ENCODE measurements at places on chromosomes 2 and 18. TPM values are rescaled to one million over a fixed set of nuclear protein-coding genes. Genes with fewer than 3 reads are reported as not detected.

DNA sequence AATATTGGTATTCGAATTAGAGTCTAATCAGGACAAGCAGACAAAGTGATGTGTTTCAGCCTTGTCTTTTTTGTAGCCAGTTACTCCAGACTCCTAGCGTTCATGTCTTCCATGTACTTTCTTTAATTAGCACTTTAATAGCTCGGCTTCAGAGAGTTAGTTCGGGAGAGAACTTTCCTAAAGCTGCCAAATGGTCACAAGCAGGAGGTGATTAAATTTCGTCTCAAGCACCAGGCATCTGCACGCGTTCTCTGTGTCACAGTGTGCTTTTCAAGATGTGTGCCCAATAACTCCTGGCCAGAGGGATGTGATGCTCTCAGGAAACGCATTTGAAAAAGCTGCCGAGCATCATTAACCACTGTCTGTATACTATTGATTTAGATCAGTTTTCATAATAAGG lies 790.8 kb downstream of the SOCS6 start:
- no peak for DNase-seq

DNA sequence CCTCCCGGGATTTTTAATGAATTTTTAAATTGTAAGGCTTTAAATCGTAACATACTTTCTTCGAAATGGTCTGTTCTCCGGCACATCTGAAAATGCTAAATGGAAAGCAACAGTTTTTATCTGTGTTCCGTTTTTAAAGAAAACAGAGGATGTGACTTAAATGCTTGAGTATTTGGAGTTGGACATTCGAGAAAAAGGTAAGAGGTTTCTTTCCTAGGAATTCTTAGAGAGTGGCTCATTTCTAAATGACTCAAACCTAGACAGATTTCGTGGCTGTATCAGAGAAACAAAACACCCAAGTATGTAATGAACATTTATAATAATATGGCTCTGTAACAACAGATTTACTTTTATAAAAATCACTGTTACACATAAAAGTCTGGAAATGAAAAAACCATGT lies 177.6 kb upstream of the CCDC68 start:
- no peak for DNase-seq

DNA sequence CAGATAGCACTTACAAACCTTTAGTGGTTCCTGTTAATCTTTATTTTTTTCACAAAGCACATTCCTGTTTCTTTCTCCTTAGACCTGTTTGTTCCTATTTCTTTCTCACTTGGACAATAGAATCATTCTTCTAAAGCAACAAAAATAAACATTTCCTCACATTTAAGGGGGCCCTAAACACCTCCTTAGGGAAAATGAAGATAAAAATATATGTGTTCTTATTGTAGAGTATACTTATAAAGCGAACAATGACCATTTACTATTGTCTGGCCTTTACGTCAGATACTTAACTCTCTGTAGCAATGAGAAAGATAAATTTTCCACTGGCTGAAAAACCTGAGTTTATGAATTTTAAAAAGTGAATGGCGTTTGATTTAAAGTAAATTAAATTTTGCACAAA lies 234.6 kb downstream of the TCF4 start:
- no peak for DNase-seq

GRCh38 chr18:33673689-33674088 lies 95.7 kb downstream of the ASXL3 start:
- DNase-seq, result no peak

DNA sequence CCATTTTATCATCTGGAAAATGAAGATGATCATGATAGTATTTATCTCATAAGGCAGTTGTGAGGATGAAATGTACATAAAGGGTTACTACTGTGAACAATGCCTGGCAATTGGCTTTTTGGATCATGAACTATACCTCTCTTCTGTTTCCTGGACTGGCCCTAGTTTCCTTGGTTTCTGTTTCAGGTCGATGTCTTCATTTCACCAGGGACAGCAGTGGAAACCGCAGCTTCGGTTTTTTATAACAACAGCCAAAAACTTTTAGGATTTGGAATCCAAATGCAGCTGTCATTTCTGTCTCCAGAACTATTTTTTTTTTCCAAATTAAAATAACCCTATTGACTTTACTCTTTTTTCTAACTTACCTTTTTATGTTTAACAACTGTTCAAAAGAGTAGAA lies 425.1 kb downstream of the RND3 start:
- no peak for DNase-seq

- no peak for DNase-seq
Measured at GRCh38 chr18:56508370-56509036, 129.9 kb downstream of the TXNL1 start.

DNA sequence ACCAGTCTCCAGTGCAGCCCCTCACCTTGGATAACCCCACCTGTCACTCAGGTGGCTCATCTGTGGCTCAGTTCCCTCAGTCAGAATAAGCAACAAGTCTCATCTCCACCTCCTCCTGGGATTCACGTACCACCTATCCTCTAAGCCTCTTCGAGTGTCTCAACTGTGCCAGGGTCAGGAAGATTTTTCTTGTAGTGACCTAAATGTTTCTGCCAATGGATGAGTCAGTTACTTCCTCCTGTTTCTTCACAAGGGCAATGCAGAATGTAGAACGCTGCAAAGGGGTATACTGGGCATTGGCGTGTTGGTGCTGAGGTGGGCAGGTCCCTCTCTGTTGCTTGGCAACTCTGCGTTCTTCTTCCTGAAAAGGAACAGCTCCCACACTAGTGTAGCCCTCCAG lies 213.3 kb upstream of the CXCR4 start:
- DNase-seq, result no peak

GRCh38 chr2:101638181-101638711 lies 59.3 kb upstream of the MAP4K4 start:
- DNase-seq, result no peak

- DNase-seq, result no peak
Measured at GRCh38 chr2:174336501-174337336, 2.0 kb downstream of the SP9 start.

DNA sequence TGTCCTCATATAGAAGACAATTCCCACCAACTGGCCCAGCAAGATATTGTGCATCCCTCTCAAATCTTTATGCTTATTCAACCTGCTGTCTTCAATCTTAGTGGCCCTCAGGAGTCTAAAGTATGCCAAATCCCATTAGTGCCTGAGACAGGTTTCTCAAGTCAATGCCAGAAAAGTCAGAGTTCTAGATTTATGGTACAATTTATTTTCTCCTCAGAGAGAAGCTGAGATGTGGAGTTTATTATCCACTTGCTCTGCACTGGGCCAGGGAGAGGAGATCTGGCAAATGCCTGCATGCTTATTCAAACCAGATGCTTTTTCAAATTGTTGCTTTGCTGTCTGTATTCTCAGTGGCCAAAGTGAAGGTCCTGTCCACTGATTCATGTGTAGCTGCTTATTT lies 825.2 kb downstream of the METTL4 start:
- DNase-seq, result no peak

DNA sequence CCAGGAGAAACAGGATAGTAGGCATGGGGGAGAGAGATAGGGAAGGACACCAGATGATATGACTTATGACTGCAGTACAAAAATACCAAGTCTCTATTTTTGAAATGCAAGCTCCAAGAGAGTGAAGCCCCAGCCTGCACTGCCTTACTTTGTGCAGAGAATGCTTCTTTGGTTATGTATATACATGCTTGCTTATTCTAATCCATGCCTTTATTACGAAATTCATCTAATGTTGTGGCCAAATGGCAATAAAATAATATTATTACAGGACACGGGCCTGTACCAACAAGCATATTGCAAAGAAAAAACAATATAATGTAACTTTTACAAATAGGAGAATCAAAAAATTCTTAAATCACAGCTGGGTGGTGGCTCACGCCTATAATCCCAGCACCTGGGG lies 110.8 kb downstream of the BCL11A start:
- no peak for DNase-seq

- DNase-seq, result no peak
Measured at GRCh38 chr2:227455200-227455599, 16.8 kb upstream of the AGFG1 start.

DNA sequence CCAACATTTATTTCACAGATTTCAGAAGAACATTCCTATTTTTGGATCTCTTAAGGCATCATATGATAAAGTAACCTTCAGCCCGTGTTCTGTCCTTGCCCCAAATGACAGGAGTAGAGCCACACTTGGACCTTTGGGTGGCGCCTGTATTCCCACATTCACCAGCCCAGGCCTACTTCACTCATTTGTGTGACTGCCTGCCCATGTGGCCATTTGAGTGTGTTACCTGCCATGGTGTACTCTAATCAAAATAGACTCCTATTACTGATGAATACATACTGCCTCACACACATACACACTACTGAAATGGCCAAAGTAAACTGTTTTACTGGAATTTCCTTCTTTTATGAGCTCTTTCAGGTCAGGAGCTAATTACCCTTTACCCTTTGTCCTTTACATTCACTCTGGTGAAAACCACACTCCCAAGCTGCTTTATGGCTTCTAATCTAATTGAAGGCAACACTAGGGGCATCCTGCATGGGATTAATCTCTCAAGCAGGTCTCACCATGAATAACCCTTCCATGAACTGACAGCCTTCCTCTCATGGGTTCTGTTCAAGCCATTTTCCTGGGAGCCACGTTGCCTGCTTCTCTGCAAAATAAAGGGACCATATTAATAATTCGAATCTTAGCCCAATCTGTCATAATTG lies 271.0 kb upstream of the GALNT5 start:
- DNase-seq, result no peak

GRCh38 chr2:167987558-167987957 lies 259.8 kb downstream of the STK39 start:
- no peak for DNase-seq

DNA sequence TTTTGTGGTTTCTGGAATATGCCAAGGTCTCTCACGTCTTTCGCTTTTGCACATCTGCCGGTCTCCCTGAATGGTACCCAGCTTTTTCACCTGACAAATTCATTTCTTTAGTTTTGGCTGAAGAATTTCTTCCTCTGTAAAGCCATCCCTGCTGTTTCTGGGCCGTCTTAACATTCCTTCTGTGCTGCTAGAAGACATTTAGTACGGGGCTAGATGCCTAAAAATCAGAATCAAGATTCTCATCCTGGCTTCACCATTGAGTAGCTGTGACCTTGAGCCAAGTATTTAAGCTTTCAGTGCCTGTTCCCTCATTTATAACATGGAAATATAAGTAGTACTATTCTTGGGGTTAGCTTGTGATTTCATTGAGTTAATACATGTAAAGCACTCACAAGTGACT lies 6.4 kb upstream of the BCL2 start:
- DNase-seq, result no peak

DNA sequence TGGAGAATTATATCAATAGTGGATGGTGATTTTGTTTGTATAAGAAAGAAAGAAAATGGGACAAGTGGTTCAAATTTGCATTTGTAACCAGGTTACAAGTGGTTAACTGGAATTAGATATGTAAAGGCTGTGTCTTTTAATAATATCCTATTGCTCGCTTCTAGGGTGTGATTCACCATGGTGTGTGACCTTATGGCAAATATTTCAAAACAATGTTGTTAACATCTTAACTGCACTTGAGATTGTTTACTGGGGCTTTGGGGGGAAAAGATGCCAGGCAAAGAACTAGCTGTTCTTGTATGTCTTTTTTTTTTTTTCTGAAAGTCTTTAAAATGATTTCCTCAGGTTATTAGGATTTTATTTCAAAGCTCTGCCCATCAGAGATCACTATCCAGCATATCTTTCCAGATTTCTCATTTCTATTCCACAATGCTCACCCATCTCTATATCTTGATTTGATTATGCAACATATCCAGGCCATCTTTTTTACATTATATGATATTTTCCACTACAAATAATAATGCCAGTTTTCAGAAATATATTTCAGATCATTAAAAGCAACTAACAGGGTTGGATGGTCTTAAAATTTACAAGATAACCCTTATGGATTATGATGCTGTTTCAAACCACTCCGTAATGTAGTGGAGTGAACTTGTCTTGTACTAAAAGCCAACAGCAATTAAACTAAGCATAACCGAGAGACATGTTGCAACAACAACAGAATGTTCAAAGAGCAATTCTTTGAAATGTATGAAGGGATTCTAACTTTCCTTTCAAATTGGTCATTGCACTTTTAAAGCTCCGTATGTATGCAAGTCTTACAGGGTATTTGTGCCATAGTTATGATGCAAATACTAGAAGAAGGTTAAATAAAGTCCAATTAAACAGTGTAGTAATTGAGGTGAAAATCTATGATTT lies 341.5 kb upstream of the ETAA1 start:
- DNase-seq, result no peak

GRCh38 chr2:176418768-176419167 lies 149.5 kb downstream of the MTX2 start:
- no peak for DNase-seq

- DNase-seq, result no peak
Measured at GRCh38 chr18:58970943-58971790, 106.5 kb downstream of the ZNF532 start.

GRCh38 chr18:37383036-37383785 lies 182.4 kb downstream of the CELF4 start:
- no peak for DNase-seq

DNA sequence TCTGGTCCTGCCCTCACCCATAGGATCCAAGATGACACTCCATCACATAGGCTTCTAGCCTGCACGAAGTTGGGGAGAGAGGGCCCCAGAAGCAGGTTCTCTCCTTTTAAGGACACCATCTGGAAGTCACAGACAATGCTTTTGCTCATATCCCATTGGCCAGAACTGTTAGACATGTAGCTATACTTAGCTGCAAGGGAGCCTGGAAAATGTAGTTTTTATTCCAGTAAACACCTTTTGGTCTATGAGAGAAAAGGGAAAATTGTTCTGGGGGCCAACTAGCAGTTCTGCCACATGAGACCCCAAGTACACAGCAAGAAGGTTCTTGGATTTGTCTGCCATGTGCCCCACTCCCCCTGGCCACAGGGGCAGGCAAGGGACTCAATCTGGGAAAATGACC lies 206.1 kb downstream of the ZFP36L2 start:
- DNase-seq, result peak; percentile 9

- no peak for DNase-seq
Measured at GRCh38 chr18:59382383-59382782, 23.3 kb upstream of the LMAN1 start.

- DNase-seq, result no peak
Measured at GRCh38 chr18:484749-485464, 15.6 kb downstream of the COLEC12 start.

GRCh38 chr2:120818441-120818920 lies 82.8 kb downstream of the GLI2 start:
- DNase-seq, result peak; percentile 82

- DNase-seq, result no peak
Measured at GRCh38 chr2:62177392-62178049, 18.4 kb upstream of the B3GNT2 start.

DNA sequence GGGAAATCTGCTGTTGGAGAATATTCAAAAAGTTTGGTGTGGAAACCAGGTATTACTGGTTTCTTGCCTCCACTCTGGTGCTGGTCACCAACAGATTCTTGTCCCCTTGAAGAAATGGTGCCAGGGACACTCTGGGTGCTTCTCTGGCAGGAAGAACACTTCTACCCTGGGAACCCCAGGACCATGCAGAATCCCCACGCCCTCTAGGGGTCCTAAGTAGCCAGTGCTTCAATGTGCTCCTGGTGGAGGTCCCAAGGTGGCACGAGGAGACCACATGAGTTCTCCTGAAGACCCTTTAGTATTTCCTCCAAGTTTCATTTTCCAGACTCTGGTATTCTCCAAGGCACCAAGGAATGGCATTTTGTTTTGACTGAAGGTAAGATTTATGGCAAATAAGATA lies 380.6 kb downstream of the TSN start:
- no peak for DNase-seq

Gene VIL1
- not detected for total RNA-seq

Gene ADRA2B
- 1.3 TPM for total RNA-seq

Gene CROCC2
- 6.1 TPM for total RNA-seq

Gene SMIM21
- not detected for total RNA-seq

Gene RESP18
- not detected for total RNA-seq

Gene CCDC148
- total RNA-seq, result 5.7 TPM

Gene LINC00305
- total RNA-seq, result not detected

Gene ASXL3
- total RNA-seq, result 22.4 TPM

Gene AQP12B
- total RNA-seq, result not detected

Data from ovary (tissue), 10 donors.